Motor neuron (in vitro differentiated cells): ENCODE measurements at places on chromosomes 6 and 20.
A peak's percentile ranks its signal among the peaks of the same experiment; 100 is the strongest.

- ATAC-seq, result peak; percentile 36
Measured at GRCh38 chr6:122389704-122390372, 9.6 kb upstream of the HSF2 start.

- ATAC-seq, result no peak
Measured at GRCh38 chr6:149438855-149439254, 38.8 kb downstream of the SUMO4 start.

DNA sequence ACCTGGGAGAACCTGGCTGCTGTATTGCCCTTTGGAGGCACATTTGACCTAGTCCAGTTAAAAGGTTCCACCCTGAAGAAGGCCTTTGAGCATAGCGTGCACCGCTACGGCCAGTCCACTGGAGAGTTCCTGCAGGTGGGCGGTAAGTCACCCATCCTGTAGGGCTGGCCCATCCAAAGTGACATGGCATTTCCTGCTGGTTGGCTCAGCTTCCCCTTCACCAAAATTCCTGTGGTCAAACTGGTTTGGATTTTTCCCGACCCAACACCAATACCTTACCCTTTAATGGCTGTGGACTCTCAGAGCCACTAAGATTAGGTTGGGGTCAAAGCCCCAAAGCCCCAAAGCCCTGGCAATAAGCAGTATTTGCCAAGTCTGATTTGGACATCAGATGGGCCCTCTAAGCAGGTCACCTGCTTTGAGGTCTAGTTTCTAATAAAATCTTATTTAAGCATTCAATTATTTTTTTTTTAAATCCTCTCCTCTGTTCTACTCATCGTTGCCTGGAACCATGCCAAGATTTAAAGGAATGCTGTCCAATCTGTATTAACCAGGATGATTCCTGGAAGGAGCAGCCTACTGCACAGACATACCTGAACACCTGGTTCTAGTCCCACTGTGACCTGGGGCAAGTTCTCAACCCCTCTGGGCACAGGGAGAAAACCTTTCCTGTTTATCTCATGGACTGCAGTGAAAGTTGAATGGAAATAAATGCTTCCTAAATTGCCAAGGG, 40.8 kb downstream of the NT5E start:
- no peak for ATAC-seq

DNA sequence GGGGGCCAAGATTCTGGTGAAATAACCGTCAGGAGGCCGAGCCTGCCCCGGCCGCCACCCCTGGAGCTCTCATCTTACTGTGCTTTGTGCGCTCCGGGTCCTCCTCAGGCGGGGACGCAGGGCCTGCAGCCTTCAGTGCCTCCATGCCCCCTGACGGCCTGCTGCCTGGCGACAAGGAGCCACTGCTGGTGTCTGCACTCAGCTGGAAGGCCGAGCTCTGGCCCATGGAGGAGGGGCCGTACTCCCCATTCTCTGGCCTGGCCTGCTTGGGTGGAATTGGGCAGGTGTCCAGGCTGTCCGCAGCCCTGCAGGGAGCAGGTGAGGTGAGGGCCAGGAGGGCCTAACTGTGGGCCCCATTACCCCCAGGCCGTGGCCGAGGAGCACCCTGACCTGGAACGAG, 5.3 kb downstream of the ZNF512B start:
- ATAC-seq, result no peak

DNA sequence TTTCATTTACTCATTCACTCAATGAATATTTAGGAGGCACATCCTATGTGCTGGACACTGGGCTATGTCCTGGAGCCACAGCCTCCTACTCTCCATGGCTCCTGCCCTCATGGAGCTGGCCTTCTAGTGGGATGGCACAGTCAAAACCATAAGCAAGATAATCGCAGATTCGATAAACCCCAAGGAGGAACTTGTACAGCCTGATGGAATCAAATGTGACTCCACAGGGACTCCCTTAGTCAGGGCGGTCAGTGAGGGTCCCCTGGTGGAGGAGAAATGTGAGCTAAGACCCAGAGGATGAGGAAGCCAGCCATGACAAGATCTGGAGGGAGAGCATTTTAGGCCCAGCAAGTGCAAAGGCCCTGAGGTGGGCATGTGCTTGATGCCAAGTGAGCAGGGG, 211.9 kb downstream of the PREX1 start:
- no peak for ATAC-seq

DNA sequence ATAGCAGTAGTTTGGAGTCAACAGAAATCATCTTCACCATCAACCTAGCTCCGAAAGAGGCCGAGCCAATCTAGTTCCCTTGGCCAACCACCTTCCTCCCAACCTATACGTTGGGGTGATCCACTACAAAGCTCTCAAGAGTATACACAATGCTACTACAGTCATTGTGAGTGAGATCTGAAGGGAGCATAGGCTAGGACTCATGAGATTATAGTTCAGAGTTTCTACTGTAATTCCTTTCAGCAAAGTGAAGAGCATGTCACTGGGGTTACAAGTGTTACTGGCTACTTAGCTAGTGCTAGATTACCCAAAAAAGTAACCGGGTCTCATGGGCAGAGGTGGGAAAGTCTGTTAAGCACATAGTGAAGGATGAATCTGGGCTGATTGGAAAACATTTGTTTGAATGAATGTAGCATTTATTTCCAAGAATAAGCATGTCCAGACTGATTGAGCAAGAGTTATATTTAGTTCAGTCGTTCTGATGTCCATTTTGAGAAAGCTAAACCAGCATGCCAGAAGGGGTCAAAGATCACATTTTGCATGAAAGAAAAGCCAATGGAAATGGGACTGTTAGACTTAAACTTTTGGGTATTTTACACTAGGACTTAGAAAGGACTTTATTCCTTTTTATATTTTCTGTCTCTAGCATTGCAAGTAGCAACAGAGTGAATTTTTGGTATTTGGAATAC, 10.5 kb upstream of the ESR1 start:
- no peak for ATAC-seq

DNA sequence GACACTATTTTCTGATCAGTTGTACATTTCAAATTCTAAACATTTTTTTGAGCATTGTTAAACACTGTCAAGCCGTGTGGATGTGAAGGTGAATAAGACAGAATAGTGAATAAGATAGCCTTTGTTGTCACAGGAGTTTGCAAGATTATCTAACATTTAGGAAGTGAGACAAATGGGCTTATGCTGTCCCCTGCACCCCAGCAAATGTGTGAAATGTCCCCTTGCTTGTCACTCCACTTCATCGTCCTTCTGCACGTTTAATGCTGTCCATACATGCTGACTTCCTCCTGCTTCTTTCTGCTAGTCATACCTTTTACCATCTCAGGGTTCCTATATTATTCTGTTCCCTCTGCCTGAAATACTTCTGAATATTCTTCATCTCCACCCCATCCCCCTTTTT, 62.6 kb downstream of the CBFA2T2 start:
- ATAC-seq, result no peak

DNA sequence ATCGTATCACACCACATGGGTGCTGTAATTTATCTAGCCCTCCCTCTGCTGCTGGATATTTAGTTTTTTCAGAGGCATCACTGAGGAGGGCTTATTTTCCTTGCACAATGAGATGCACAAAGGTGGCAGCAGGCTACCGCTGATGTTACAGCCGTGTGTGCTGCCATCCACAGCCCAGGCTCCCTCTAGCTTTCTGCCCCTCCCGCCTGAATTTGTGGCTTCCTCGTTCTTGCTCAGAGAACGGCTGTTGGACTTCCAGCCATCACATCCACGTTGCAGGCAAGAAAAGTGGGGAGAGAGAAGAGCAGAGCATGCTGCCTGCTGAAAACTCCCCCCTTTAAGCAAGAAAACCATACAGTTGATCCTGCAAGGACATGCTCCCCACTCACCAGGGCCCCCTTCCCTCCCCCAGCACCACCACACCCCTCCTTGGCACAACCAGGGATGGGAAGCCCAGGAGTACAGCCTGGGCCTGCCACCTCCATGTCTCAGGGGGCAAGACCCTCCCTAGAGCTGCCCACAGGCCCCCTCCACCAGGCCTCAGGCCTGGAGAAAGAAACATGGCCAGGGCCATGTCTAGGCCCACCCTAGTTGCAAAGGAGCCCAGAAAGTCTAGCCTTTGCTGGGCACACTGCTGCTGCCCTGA, 102.6 kb downstream of the MRPL14 start:
- ATAC-seq, result peak; percentile 40

DNA sequence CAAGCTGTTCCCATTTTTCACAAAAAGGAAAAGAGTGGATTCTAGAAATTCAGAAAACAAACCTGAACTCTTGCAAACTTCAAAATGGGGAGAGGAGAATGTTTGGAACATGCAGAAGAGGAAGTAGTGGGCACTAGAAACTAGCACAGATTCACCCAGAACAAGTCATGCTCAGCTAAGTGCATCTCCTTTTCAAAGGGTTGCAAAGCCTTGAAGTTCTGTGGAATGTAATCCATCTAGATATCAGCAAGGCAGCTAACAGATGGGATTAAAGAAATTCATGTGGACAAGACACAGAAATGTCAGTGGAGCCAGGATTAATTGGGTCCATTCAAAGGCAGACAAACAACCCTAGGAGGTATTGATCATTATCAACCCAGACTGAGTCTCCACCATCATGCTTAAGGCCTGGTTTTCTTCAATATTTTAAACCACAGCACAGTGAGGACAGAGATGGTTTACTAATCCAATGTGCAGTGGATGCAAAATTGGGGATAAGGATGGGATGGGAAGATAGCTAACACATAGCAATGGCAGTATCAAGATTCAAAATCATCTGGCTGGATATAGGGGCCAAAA, 31.3 kb downstream of the KCNK5 start:
- no peak for ATAC-seq

DNA sequence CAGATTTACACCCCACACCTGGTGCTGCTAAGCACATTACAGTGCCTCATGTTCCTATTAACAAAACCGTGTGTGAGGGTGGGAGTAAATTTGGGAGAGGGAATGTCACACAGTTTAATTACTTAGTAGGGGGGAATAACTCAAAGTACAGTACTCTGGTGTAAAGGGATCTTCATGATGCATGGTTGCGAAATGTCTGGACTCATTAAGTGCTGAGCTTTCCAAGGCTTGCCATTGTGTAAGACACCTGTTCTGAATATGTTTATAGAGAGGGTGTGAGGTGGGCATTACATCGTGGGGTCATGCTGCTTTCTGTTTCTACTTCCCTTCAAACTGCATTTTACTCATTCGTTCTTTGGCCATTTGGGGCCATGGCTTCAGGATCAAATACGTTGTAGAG, 181.2 kb downstream of the ADGRG6 start:
- no peak for ATAC-seq

- ATAC-seq, result peak; percentile 92
Measured at GRCh38 chr20:19909725-19910124, 107.4 kb upstream of the NAA20 start.

DNA sequence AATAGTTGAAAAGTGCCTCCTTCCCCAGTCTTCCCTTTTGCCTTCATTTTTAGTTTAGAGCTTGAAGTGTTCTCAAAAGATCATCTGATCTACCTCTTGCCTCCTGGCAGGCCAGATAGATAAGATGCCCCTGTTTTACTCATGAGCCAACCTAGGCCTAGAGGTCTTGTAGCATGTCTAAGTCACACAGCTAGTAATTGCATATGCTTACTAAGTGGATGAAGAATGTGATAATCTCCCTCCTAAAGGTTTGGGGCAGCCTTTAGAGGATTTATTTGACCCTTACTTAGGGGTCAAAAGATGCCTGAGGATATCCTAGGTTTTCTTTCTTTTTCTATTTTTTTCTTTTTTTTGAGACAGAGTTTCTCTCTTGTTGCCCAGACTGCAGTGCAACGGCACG, 2.1 kb downstream of the C6orf141 start:
- no peak for ATAC-seq

- ATAC-seq, result peak; percentile 40
Measured at GRCh38 chr20:61950641-61951071, 115.0 kb downstream of the TAF4 start.

DNA sequence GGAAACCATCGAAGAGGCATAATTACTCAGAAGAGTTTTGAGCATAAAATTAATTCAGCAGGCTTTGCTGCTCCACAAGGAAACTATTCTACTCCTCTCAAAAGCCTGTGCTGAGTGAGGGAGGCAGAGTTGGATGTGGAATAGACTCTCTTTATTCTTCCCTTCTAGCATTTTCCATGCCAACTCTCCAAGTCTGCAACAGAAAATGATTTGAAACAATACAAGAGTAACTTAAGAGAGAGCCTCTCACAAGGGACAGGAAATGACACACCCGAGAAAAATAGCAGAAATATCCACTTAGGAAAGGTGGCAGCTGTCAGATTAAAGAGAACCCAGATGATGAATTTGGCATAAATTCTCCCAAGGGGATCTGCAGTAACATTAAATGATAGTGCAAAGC, 26.3 kb upstream of the LAMP5 start:
- ATAC-seq, result no peak

- ATAC-seq, result no peak
Measured at GRCh38 chr6:170434117-170434820, 118.8 kb downstream of the PSMB1 start.

DNA sequence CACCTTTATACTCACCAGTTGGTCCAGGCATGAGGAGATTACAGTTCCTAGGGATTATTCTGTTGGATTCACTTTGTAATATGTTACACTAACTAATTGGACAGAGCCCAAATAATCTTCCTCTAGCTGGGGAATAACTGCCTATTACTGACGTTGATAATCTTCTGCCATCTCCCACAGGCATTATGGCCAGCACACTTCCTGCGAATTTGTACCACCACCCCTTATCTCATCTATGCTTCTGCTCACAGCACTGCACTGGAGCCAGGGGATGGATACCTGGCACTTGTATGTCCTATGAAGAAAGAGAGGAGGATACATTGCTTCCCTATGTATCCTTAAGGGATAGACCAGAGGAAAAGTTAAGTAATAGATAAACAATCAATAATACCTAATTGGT, 494.8 kb upstream of the MAN1A1 start:
- ATAC-seq, result no peak

GRCh38 chr6:17962436-17963031, 24.9 kb downstream of the KIF13A start:
- no peak for ATAC-seq

GRCh38 chr6:160678744-160679401, 14.8 kb upstream of the LPA start:
- peak; percentile 89 for ATAC-seq

DNA sequence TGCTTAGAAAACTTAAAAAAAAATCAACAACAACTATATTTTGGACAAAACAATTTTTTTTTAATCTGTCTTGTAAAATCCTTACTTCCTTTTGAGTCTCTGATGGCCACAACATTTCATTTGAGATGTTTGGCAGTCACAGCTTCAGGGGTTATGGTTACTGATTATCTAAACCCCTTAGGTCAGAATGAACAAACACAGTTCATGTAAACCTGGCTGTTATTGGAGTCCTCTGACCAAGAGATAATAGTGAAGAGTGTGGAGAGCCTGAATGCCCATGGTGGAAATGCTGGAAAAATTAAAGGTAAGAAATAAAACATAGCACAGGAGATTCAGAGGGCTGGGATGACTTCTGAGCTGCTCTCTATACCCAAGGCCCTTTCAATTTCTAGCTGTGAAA, 38.2 kb downstream of the TMX4 start:
- ATAC-seq, result no peak

DNA sequence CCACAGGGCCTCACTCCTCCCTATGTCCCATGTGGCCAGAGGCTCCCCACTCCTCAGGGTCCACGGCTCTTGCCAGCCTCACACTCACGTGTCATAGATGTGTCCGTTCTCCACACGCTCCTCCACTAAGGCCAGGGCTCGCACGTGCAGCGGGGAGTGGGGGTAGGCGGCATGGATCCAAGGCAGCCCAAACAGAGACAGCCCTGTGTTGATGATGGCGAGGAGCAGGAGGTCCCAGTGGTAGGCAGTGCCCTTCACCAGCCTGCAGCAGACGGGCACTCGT, 10.3 kb downstream of the SLC4A11 start:
- ATAC-seq, result no peak
